ENCODE measurements at places on chromosomes 2 and 18.

GRCh38 chr2:172865422-172865821 is 129.8 kb downstream of the RAPGEF4 start:
- DNase-seq, result no peak

DNA sequence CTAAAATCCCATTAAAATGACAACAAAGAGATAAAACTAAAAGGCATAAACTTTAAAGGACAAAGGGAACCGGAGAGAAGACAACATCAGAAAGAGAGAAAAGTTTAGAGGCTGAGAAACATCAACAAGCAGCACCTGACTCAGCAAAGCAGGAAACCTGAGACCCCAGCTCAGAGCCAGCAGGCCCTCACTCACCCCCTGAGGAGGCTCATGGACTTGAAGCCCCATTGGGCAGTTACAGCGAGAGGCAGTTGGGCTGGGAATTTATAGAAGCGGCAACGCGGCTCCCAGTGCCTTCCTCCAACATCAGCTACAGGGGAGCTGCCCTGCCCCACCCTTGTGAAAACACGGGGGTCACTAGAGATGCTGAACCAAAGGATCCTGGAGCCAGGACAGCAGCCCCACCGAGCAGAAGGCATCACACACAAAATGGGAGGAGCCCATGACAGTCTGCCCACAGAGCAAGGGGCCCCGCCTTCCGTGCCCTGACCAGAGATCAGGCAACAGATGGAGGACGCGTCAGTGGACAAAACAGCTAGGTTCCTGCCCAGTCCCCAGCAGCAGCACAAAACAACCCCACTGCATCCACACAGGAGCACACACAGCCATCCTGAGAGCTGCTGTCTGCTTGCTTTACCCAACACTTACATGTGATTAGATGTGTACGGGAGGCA is 52.7 kb downstream of the CMPK2 start:
- no peak for DNase-seq

- DNase-seq, result no peak
These were observed 198.8 kb downstream of the KCNS3 start for GRCh38 chr2:18077231-18077630.

DNA sequence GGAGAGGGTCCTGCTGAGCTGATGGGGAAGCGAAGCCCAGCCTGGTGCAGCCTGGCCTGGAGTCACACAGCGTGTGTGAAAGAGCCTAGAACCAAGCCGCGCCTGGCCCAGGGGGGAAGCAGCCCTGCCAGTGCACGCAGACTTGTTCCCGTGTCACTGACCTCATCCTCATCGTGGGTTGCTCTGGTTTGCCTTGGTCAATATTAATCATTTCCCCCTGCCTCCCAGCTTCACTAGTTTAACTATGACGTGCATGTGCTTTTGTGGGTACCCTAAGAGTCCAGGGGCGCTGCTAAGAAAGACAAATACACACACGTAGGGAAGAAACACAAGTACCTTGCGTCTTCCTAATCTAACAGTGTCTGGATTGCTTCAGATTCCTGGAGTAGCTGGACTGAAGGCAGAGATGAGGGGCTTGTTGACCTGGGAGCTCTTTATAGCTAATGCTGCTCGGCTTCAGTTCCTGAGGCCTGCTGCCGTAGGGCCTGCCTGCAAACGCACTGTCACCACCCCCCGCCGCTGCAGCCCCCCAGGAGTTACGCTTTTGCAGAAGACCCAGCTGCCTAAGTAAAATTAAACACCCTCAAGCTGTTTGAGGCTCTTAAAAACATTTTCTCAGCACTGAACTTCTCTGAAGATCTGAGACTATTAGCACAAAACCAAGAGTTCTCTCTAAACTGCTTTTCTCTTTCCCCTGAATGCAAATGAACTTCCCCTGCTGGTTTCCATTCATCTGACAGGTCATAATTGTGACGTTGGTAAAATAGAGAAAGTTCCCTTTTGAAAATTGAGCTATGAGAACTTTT is 159.2 kb downstream of the FAM210A start:
- no peak for DNase-seq

GRCh38 chr2:225761396-225761795 is 361.9 kb downstream of the NYAP2 start:
- no peak for DNase-seq

GRCh38 chr18:62814132-62814759 is 98.9 kb downstream of the PHLPP1 start:
- no peak for DNase-seq

DNA sequence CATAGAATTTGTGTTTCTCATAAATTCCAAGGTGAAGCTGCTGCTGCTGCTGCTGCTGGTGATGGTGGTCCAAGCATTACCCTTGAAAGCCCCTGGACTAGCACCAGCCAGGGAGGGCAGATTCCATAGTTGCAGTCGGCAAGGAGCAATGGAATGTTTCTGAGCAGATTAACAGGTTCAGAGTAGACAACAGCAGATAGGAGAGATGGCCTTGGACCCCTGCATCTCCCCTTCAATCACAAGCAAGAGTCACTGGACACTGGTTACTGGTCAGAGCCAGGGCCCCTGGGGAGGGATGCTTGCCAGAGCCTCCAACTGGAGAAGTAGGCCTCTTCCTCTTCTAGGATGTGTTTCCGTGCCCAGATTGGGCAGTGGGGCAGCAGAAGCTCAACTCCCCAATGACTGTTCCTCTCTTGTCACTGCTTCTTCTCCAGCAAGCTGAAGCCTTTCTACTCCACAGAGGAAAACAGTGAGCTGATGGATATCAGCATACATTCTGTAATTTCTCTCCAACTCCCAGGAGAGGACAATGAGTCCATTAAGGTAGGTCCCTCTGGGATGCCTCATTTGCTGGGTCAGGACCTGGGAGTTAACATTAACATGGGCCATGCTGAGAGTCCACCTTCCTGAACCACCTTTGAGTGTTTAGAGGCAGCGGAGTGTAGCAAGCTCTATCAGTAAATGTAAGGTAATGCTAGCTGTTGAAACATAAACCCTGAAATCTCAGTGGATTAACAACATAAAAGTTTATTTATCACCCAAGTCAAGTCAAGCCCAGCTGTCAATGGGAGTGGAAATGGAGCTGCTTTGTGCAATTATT is 35.3 kb downstream of the MROH2A start:
- no peak for DNase-seq

DNA sequence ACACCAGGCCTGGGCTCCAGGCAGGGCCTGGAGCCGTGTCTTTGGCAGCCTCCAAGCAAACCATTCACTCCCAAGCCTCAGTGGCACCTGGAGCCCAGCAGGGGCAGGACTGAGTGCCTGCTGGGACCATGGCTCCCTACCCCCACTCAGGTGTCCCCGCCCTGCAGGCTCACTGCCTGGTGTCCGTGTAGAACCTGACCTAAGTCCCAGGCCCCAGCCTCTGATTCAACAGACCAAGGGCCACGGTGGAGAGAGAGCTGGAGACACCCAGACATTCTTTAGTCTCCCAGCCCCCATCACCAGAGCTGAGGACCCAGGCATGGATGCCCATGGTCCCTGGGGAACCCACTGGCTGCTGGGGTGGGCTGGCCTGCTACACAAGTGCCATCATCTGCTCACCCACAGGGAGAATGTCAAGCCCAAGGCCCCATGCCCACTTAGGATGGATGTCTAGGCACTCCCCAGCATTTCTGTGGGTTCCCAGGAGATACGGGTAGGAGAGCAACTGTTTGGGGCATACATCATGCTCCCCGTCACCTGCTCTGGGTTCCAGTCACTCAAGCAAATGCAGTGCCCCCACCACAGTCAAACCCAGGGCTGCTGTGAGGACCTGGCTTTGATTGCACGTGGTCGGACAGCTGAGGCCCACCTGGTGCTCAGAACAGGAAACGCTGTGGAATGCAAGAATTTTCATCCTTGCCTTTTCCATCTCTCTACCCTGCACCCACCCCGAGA is 42.9 kb upstream of the ATG16L1 start:
- no peak for DNase-seq

DNA sequence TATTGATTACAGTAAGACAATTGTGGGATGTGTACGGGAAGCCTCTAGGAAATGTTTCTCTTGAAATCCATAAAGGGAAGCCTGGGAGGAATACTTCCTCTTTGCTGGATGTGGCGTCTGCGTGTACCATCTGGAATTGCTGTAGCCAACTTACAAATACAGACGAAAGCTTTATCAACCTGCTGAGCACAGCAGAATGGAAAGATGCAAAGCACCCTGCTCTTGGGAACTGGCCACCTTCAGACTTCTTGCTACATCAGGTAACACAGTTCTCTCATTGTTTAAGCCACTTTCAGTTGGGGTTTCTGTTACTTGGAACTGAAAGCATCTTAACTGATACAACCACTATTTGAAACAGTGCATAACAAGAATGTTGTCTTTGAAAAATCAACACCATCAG is 213.8 kb downstream of the HRH4 start:
- no peak for DNase-seq

DNA sequence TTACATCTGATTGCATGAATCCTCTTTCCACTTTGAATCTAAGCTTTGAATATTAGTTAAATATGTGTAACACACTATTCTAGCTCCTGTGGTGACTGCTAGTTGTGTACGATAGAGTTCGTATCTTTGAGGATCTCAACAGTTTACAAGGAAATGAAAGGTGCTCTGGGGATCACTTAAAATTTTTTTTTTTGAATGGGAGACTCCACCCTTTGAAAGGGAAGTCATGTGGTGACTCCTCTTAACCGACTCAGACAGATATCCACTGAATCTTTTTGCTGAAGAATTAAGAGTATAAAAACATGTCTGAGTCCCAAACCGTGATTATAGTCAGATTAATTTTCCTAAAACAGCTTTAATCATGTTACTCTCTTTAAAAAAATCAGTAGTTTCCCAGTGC is 4.0 kb downstream of the CLIP4 start:
- no peak for DNase-seq

DNA sequence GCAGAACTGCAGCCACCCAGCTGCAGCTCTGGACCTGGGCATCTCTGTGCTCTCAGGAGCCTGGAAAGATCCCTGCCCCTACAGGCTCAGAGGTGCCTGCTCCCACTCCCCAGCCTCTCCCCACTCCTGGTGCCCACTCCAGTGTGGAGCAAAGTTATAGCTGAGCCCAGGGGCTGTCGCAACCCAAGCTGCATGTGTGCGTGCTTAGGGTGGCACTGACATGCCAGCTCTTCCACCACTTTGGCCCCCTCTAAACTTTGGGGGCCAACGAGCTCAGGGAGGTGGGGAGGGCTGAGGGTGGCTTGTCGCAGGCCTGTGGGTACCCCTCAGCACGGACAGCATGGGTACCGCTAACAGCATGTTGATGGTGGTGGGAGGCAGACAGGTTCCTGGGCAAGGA is 126.3 kb upstream of the FHL2 start:
- DNase-seq, result no peak

GRCh38 chr2:229714080-229714735 is at the start of gene DNER:
Gene DNER, minus strand, starts transcription at chr2:229714555. Its CDS starts 132 bp downstream, at chr2:229714423.
- no peak for DNase-seq

DNA sequence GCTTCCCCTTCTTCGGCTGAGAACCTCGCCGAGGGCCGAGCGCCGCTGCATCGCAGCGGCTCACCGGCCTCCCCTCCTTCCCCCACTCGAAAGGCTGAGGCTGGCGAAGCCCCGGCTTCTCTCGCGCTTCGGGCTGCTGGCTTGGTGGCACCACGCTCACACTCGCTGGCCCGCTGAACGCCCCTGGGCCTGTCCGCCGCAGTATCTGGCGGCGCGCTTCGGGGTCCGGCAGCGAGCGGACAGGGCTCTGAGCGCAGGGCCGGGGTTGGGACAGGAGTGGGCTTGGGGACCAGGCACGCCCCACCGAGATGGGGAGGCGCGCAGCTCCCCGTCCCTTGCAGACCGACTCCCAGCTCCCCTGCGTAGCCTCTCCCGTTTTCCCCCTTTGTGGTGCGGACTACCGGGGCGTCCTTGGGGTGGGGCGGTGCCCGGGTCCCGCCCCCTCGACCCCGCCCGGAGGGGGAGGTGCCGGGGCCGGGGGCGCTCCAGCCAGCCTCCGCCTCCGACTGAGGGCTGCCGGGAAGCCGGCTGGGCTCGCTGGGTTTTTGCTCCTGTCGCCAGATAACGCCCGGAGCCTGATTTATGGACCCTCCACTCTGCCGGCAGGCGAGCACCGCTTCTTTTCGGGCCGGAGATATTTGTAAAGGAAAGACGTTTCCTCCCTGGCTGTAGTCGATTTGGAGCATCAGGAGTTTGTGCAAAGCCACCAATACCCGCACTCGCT is 3.8 kb downstream of the GBX2 start:
- DNase-seq, result no peak

DNA sequence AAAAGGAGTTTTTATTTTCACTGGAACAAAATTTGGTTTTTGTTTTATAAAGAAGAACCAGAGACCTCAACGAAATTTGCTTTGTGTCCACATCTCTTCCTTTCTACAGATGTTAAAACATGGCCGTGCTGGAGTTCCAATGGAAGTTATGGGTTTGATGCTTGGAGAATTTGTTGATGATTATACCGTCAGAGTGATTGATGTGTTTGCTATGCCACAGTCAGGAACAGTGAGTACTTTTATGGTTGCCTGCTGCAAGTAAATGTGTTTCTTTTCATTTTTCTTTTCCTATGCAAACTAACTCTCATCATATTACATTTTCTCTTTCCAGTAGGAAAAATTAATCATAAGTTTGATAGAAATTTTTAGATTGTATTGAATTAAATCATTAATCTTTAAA is 48.4 kb upstream of the TBR1 start:
- DNase-seq, result no peak

DNA sequence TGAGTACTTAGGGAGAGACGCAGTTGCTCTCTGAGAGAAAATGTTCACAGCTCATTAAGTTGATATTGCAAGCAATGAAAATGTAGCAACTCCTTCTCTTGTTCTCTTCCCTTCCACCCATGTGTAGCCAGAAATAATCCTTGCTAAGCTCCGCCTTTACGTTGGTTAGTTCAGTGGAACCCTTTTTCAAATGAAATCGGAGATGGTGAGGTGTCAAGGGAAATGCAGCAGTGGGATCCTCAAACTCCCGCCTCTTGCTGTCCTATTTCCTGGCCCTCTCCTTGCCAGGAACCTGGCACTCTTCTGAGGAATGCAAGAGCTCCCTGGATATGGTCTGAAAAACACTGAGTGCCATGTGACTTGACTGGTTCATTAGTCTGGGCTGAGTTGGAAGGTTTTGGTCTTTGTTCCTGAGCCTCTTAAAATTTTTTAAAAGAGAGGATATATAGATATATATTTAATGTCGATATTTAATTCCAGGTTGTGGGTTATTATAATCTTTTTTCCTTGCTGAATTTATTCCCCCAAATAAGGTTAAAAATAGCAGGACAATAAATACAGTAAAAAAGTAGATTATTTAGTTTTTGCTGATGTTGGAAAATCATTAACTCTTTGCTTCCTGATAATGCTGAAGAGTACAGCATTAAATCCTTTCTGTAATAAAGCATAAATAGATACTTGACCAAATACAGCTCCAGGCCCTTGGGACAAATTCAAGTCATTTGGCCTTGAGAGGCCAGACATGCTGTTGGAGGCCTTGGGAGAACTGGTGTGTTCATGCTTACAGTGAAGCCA is 116.2 kb downstream of the EML6 start:
- DNase-seq, result no peak

- no peak for DNase-seq
These were observed 147.1 kb downstream of the ARHGAP28 start for GRCh38 chr18:6876641-6877041.

- DNase-seq, result no peak
These were observed 107.4 kb upstream of the ID2 start for GRCh38 chr2:8574196-8575037.

- DNase-seq, result no peak
These were observed 49.5 kb downstream of the IKZF2 start for GRCh38 chr2:213101692-213102460.

GRCh38 chr2:134226601-134227000 is 27.3 kb upstream of the MGAT5 start:
- DNase-seq, result no peak

- DNase-seq, result no peak
These were observed 99.4 kb upstream of the SCN7A start for GRCh38 chr2:166593403-166593802.

All from NCI-H187 treated with DMSO at 0.1 percent for 48 hours (cell line).